ENCODE measurements at places on chromosomes 12 and 14. TPM values are rescaled to one million over a fixed set of nuclear protein-coding genes. Genes with fewer than 3 reads are reported as not detected.

- H3K4me1 ChIP-seq, result no peaks in the 10 kb centered on the region
- H3K27ac ChIP-seq, result no peak overlapping the region
- no peak overlapping the region for H3K4me3 ChIP-seq
- no peak for DNase-seq
- no peaks in the 10 kb centered on the region for H3K36me3 ChIP-seq
- no peaks in the 10 kb centered on the region for H3K27me3 ChIP-seq
Measured at GRCh38 chr12:66822961-66823360, 144.1 kb upstream of the GRIP1 start.

DNA sequence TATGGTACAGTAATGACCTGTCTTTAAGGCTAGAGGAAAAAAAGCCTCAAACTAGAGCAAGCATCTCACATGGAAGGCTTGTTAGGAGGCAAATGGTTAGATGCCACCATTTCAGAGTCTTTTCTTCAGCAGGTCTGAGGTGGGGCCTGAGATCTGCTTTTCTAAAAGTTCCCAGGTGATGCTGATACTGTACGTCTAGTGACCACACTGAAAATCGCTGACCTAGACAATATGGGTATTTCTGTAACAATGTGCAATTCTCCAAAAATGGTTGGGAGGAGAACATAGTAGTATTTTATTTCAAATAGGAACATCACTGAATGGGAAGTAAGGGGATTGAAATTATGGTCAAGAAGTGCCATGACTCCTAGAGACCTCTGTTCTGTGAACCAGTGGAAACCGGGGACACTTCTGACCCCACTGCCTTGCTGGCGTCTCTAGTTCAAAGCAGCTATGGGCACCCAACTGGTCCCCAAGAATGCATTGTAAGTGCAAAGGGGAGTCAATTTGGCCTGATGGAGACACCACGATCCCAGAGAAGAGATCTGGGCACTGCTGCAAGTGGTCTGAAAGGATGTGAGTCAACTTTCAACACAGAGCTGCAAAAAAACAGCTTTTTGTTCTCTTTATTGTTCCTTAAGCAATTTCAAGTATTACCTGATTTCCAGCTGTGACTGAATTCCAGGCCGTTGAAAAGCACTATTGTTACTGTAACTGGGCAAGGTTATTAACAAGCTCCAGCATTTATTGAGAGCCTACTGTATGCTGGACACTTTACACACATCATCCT lies 54.4 kb upstream of the PLEKHG7 start:
- H3K27me3 ChIP-seq, result no peaks in the 10 kb centered on the region
- H3K36me3 ChIP-seq, result no peaks in the 10 kb centered on the region
- no peaks in the 10 kb centered on the region for H3K4me1 ChIP-seq
- no peak for DNase-seq
- H3K4me3 ChIP-seq, result no peak overlapping the region

GRCh38 chr14:23632461-23633159 lies 3.6 kb upstream of the DHRS2 start:
- H3K4me3 ChIP-seq, result no peak overlapping the region
- H3K4me1 ChIP-seq, result no peaks in the 10 kb centered on the region
- no peak overlapping the region for H3K27ac ChIP-seq
- no peaks in the 10 kb centered on the region for H3K27me3 ChIP-seq

- H3K36me3 ChIP-seq, result no peaks in the 10 kb centered on the region
- no peaks in the 10 kb centered on the region for H3K4me1 ChIP-seq
- no peak overlapping the region for H3K27ac ChIP-seq
- no peaks in the 10 kb centered on the region for H3K27me3 ChIP-seq
Measured at GRCh38 chr12:111233786-111234185, 135.1 kb downstream of the PHETA1 start.

GRCh38 chr12:1305791-1306500 lies 288.4 kb downstream of the FBXL14 start:
- no peak for DNase-seq
- no peaks in the 10 kb centered on the region for H3K27me3 ChIP-seq
- no peaks in the 10 kb centered on the region for H3K4me1 ChIP-seq
- no peaks in the 10 kb centered on the region for H3K36me3 ChIP-seq

The GUCY2C gene
- total RNA-seq, result 74.6 TPM

The TAS2R10 gene
- total RNA-seq, result not detected

DNA sequence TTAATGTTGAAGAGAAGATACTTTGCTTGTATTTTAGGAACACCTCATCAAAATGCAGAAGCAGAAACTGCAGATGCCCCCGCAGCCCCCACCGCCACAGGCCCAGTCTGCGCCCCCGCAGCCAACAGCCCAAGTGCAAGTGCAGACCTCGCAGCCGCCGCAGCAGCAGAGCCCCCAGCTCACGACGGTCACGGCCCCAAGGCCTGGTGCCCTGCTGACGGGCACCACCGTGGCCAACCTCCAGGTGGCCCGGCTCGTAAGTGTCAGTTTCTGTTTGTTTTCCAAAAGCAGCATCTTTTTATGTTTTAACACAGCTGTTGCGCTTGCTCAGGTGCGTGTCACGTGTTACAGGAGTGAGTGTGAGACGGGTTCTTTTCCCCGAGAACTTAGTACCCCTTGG lies 79.5 kb downstream of the DDX51 start:
- peaks cover 8% of the 10 kb centered on the region for H3K36me3 ChIP-seq
- H3K27me3 ChIP-seq, result no peaks in the 10 kb centered on the region
- no peak overlapping the region for H3K4me3 ChIP-seq
- H3K4me1 ChIP-seq, result no peaks in the 10 kb centered on the region
- no peak overlapping the region for H3K27ac ChIP-seq

The INHBE gene
- 0.22 TPM for total RNA-seq

DNA sequence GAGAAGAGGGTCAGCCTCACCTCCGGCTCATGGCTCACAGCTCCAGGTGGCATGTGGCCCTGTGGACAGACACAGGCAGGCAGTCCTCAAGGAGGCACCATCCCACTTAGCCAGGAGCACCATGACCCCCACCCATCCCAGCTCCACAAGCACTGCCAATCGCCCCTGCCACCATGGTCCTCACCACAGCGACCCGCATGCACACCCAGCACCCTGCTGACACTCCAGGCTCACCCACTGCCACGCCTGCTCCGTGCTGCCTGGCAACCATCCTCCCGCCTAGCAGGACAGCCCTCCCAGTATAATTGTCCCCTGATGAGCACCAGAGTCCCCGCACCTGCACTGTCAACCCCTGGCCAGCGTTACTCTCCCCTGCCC lies 50.9 kb downstream of the TRPV4 start:
- no peak overlapping the region for H3K27ac ChIP-seq
- no peaks in the 10 kb centered on the region for H3K36me3 ChIP-seq
- H3K27me3 ChIP-seq, result no peaks in the 10 kb centered on the region

DNA sequence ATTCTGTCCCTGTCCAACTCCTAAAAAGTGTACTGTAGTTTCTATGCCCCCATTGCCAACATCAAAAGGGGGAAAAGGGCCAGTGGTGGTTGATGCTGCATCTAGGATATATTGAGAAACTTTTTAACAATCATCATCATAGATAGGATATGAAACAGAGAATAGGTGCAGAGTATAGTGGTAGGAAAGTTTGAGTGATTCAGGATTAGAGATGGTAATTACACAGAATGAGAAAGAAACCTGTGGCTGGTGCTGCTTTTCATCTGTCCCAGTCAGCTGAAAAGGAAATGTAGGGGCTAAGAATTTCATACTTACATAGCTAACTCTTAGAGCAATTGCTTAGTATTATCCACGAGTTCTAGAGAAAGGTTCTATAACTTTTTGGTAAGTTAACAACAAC lies 67.6 kb downstream of the GTF2A1 start:
- H3K36me3 ChIP-seq, result no peaks in the 10 kb centered on the region
- H3K4me3 ChIP-seq, result no peak overlapping the region
- no peaks in the 10 kb centered on the region for H3K27me3 ChIP-seq
- no peak overlapping the region for H3K27ac ChIP-seq
- DNase-seq, result no peak
- H3K4me1 ChIP-seq, result no peaks in the 10 kb centered on the region

The NIN gene
- total RNA-seq, result 19.8 TPM

- no peak overlapping the region for H3K27ac ChIP-seq
- H3K36me3 ChIP-seq, result no peaks in the 10 kb centered on the region
- H3K27me3 ChIP-seq, result no peaks in the 10 kb centered on the region
- no peak for DNase-seq
- no peak overlapping the region for H3K4me3 ChIP-seq
Measured at GRCh38 chr12:98259693-98260092, 255.7 kb upstream of the TMPO start.

Data from colonic mucosa (tissue), 4 donors.